Stimulated activated CD8-positive, alpha-beta memory T cell treated with anti-CD3 and anti-CD28 coated beads, Interleukin-7, amount 100 ng/mL, for 1 hour (primary cell): ENCODE measurements at places on chromosomes 12 and 14.

DNA sequence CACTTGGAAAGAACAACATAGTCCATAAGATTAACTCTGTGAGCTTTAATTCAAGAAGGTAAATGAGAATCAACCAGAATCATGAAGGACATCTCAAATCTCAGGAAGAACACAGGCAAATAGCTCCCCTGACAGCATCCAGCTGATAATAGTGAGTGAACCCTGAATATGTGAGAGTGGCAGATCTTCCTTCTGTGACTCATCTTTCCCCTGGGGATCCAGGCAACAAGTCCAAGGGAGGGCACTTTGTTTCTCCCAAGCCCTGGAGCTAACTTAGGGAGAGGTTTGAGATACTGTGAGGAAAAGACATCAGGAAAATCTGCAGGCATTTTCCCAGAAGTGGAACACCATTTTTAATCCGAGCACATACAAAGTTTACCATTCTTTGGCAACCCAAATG is 763.9 kb upstream of the MGAT4C start:
- no peak for DNase-seq

DNA sequence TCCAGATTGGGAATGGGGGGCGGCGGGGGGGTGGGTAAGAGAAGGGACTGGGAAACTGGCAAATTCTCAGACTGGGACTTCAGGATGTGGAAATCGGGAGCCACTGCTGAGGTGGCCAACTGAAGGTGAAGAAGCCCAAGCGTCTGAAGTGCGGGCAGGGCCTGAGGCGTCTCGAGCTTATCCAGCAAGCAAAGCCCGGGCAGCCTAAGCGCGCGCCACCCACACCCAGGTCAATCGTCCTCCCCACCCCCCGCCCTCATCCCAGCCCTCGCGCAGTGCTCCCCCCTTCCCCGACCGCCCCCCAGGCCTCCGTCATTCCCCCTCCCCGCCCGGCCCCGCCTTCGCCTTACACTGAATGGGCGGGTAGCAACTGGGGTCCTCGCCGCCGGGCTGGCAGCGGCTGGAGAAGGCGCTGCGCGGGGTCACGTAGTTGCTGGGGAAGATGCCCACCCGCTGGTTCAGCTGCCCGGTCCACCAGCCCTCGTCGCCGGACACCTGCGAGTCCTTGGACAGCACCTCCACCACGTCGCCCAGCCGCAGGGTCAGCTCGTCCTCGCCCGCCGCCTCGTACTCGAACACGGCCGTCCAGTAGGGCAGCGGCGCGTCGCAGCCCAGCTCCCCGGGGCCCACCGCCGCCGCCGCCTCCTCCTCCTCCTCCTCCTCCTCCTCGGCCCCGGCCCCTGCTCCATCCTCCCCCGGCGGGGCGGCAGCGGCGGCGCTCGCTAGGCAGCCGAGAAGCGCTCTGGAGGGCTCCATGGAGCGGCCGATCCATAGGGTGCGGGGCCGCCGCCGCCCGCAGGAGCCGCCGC is 693 bp downstream of the MAP3K9 start:
- no peak for DNase-seq

DNA sequence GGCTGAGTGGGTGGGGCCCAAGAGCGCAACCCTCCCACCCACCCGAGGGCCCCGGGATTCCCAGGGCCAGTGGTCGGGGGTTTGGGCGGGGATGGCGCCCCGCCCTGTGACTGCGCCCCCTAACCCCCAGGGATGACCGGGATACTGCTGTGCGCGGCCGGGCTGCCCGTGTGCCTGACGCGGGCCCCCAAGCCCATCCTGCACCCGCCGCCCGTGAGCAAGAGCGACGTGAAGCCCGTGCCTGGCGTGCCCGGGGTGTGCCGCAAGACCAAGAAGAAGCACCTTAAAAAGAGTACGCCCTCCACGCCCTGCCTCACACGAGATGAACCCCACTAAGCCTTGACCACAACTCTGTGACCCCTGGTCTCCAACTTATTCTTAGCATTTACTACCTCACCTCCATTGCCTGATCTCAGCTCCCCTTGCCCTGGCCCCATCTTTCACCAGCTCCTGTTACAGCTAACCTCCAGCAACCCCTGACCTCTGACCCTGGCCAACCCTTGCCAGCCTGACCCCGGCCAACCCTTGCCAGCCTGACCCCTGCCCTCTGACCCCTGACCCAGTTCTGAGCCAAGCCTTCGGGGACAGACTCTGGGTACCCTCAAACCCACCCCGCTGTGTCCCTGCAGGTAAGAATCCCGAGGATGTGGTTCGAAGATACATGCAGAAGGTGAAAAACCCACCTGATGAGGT is 37.0 kb downstream of the DTX1 start:
- no peak for DNase-seq

DNA sequence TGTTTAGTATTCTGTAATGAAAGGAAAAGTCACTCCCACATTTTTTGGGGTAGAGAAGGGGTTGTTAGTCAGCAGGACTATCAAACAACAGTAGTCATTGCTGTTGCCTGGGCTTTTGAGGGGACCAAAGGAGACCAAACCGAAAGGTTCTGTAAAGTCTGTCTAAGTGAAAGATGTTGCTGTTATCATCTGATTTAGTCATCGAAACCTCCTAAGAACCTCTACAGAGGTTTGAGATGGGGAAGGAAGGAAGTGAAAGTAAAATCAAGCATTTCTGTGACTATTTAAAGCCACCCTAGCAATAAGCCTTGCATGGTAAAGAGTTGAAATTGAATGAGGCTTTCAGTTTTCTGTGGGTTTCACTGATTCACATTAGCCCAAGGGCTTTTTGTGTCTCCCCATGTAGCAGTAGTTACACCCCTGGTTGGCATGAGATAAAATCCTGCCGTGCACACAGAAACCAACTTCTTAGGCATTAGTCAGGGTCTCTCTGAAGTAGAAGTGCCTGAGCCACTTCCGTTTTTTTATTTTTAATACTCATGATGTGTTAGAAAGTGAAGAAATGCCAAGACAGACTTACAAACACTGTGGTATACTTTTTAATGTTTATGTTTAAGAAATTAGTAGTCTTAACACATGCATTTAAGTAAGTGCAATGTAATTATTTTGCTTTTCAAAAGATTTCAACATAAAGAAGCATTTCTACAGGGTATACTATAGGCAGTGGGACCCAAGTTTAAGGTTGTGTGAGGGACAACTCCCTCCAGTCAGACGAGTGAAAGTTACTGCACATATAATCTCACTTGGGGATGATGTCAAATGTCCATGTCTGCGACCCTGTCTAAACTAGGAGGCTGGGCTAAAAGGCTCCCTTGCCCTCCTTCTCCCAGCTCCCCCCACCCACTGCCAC is 50.4 kb downstream of the DYRK2 start:
- DNase-seq, result peak; percentile 10

GRCh38 chr12:27780612-27781408 is 774 bp upstream of the MANSC4 start:
- DNase-seq, result no peak
